Psoas muscle (tissue), 8 donors: ENCODE measurements at places on chromosomes 12 and 14.

DNA sequence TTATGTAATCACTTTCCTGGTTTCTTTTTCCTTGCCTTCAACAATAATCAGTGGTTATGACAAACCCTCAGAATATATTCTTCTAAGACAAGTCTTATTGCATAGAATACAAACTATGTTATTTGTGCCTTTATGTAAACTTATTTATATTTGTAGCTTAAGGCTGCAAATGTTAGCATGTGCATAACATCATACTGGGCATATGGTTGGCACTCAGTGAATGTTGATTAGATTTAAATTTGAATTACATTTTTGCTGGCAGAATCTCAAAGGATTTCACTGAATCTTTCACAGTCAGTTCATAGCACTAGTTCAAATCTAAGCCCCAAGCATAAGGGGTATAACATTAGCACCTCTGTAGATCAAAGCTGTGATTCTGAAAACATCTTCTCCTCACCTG, 113.2 kb upstream of the AEBP2 start:
- DNase-seq, result no peak

- no peak for DNase-seq
Measured at GRCh38 chr12:75606151-75606550, 94.7 kb upstream of the KRR1 start.

DNA sequence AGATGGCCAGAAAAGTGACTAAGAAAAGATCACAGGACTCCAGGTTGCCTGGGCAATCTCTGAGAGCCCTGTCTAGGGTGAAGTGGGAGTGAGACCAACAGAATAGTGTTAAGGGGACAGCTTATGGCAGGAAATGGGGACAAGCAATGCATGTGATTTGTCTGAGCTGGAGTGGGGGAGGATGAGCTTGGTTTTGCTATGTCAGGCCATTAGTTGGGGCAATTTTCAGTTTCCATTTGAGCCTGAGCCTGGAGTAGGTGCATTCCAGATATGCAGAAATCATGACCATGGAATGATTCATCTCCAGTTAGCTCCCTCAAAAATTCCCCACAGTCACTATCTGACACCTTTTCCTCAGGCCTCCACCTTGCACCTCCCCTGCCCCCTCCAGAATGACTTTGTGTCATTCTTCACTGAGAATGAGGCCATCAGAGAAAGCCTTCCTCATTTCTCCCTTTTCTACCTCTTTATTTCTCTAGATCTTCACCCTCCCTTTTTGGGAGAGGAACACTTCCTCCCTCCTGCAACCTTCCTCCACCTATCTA, 150.9 kb upstream of the PLEKHG7 start:
- no peak for DNase-seq

DNA sequence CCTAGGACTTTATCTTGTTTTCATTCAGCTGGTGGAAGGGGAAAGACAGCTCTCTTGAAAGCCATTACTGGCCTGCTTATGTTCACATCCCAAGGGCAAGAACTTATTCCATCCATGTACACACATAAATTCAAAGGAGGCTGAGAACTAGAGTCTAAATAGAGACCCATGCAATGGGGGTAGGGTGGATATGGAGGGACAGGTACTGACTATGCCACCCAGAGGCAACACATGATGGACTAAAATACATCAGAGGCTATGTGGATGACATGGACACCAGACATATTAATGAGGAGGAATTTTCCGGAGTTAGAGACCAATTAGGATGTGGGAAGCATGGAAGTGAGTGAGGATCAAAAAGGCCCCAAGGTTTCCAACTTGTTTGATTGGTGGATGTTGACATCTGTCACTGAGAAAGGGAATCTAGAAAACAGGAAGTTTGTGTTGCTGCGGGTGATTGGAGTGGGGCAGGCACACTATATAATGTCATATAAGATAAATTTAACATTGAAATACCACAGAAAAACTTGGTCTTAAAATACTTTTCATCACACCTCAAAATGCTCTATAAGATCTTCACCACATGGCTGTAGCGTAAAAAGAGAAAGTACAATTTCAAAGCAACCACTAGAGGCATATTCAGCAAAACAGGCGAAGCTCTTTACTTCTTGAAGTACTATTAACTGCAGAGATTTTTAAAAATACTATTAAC, 130.4 kb downstream of the GRIP1 start:
- DNase-seq, result no peak

- no peak for DNase-seq
Measured at GRCh38 chr14:105323663-105324062, 9.1 kb downstream of the PACS2 start.

GRCh38 chr12:85529896-85530295, 249.9 kb downstream of the ALX1 start:
- no peak for DNase-seq

DNA sequence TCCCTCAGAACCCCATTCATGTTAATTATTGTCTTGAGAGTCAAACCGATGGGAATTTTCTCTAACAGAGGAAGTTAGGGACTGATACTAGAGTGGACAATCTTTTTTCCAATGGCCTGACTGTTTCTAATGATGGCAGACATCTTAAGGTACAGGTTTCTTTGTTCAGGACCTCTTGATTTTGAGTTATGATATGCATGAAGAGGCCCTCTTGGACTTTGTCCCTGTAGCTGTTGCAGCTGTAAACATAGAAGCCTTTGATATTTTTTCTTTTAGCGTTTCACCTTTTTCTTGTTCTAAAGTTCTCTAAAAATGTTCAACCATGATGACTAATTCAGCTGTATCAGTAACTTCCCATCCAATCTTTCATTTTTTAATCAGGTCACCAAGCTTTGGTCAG, 53.0 kb downstream of the LGR5 start:
- DNase-seq, result no peak

- no peak for DNase-seq
Measured at GRCh38 chr12:15982471-15982870, 71.3 kb downstream of the DERA start.

DNA sequence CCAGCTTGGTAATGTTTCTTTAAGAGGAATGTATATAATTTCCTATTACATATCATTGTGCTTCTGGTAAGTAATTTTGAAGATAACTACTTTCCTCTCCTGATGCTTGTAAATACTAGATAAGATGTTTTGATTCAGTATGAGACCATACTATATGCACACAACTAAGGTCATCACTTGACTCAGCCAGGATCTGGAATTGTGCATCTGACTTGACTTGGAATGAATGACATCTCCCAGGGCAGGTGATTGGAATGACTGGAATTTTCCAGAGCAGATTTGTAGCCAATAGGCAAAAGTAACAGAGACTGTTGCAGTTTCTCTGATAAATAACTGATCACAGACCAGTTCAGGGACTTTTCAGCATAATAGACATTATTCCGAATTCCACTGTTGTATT, 11.1 kb downstream of the BEST3 start:
- no peak for DNase-seq

- no peak for DNase-seq
Measured at GRCh38 chr14:85572845-85573244, 42.9 kb downstream of the FLRT2 start.

- DNase-seq, result no peak
Measured at GRCh38 chr14:70009961-70010360, 130.7 kb downstream of the SMOC1 start.

DNA sequence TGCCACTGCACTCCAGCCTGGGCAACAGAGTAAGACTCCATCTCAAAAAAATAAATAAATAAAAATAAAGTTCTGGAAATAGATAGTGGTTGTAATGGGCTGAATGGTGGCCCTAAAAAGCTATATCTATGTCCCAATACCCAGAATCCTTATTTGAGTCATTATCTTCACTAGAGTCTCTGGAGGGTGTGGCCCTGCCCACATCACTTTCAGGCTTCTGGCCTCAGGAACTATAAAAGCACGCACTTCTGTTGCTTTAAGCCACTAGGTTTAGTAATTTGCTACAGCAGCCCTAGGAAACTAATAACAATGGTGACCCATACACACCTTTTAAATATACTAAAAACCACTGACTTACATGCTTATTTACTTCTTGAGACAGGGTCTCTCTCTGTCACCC, 49.9 kb downstream of the MAP3K9 start:
- no peak for DNase-seq

GRCh38 chr12:80938397-80938796, 663 bp upstream of the LIN7A start:
- DNase-seq, result no peak

DNA sequence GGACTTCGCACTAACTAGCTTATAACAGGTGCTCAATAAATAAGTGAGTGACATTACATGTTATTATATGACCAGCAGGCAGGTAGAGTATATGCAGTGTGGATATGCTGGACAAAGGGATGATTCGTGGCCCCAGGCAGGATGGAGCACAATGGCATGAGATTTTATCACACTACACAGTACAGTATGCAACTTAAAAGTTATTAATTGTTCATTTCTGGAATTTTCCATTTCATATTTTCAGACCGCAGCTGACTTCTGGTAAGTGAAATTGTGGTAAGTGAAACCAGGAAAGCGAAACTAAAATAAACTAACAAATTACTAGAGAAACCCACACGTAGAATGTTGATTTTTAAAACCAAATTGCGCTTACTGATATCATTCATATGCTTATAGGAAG, 3.3 kb downstream of the PARP11 start:
- DNase-seq, result no peak

- no peak for DNase-seq
Measured at GRCh38 chr14:94115631-94116030, 5.1 kb downstream of the IFI27 start.

DNA sequence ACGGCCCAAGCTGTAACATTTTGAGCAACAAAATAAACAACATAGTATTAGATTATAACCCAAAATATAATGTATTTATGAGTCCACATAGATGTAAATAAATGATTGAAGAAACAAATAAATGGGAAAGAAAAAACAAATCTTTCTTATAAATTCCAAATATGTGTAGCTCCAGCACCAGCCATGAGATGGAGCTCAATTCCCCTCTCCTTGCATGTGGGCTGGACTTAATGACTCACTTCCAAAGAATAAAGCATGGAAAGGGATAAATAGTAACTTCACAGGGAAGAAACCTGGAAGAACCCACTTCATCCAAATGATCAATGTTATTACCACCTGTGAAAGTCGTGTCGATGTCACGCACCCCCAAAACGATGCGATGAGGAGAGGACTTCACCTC, 158.8 kb downstream of the RPAP3 start:
- no peak for DNase-seq

DNA sequence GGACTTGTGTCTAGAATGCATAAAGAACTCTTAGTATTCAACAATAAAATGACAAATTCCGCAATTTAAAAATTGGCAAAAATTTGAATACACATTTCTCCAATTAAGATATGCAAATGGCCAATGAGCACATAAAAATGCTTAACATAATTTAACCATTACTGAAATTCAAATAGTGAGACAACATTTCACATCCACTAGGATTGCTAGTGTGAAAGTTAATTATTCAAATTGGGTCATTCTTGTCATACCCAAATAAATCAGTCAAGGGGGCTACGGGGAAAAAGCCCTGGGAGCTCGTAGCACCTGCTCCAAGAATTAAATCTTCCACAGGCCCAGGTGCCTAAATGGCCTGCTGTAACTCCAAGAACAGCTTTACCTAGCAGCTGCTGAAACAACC, 25.0 kb upstream of the C14orf132 start:
- DNase-seq, result no peak

DNA sequence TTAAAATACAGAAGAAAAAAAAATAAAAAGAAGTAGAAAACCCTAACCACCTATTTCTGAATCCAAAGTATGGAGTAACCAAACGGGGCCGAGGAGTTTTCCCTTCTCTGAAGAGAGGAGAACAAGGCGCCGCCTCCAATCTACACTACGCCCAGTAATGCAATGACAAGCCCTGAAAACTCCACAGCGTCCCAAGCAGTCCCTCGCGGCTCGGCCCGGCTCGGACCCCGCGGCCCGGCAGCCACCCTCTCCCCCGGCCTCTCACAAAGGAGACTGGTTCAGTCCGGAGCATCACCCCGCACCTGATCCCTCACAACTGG, 371 bp downstream of the CHD8 start:
- no peak for DNase-seq

DNA sequence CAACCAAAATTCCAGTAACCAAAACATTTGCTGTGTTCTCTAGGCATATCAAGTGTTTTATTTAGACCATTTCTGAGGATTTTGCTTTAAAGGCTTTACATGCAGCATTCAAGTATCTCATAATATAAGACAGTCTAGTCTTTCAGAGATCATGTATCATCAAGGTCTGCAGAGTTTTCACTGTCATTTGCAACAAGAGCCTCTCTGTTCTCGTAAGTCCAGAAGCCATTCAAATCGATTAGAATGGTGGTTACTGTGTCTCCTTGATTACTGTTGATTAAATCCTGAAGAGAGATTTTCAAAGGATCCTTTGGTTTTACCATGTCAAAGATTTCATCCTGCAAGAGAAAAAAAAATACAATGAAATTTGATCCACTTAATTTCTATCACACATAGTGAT, 36.3 kb downstream of the PPP2R3C start:
- DNase-seq, result no peak

DNA sequence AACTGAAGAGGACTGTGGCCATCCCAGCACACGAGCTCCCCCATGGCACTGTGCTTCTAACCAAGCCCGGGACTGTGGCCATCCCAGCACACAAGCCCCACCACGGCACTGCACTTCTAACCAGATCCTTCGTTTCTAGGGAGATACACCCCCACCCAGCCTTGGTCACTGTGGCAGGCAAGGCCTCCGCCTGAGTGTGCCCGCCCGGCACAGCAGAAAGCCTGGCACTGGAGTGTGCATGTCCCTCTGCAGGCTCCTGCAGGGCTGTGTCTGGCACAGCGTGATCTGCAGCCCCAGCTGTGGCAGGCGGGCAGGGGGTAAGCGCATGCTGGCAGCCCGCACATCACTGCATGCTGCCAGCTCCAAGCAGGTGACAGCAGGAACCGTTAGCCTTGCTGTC, 49.8 kb downstream of the CCDC85C start:
- DNase-seq, result no peak

GRCh38 chr12:97461553-97461952, 1.1 kb upstream of the RMST start:
- no peak for DNase-seq

GRCh38 chr12:49276304-49277290, 11.7 kb downstream of the TUBA1C start:
- no peak for DNase-seq

DNA sequence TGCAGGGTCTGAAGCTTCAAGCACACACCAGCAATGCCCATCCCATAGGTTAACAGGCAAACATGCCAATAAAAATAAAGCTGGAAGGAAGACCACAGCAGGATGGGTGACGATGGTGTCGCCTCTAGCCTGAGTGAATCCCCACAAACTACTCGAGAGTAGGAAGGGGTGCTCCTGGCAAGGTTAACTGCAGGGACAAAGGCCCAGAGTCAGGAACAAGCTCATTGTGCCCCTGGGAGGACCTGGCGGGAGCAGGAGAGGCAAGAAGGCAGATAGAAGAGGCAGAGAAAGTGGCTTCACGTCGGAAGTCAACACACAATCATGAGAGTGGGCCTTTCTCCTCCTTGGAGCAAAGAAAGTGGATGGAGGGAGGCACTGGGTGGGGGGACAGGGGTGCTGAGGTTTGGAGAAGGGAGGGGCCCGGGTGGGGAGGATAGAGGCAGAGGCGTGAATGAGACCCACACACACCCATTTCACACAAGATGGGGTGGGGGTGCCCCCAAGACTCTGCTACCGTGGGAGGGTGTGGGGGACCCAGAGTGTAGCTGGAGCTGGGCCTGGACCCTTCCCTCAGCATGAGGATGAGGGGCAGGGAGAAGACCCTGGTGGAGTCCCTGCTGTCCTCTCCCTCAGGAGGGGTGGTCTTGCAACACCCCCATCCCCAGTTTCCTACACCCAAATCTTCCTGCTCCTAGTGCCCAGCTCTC, 43.1 kb downstream of the DIO3 start:
- no peak for DNase-seq
